CD4-positive, alpha-beta T cell treated with Interferon alpha-2 for 1 hour (primary cell): ENCODE measurements at places on chromosomes 6 and 20.

DNA sequence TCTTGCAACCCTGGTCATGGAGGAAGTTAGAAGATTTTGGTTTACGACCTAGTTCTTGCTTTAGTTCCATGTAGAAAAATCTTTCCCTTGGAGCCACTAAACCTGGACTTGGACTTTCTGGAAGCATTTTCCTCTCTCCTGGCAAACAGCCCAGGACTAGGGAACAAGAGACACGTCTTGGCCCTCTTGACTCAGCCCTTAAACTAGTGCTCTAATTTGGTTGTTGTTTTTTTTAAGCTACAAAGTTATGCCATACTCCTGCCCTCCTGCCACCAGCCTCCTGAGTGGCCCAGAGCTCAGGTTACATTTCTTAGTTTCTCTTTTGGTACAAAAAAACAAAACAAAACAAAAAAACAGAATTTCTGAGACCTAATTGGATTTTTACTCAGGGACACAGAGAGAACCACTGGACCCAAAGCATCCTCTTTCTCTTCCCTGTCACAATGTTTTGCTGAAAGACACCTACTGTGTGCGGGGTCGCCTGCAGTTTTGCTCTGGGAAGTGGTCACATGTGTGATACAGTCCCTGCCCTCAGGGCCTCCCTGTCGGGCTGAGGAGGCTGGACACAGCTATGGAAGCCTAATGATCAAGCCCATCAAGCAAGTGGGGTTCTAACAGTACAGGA is 32.3 kb upstream of the SCUBE3 start:
- no peak for DNase-seq

DNA sequence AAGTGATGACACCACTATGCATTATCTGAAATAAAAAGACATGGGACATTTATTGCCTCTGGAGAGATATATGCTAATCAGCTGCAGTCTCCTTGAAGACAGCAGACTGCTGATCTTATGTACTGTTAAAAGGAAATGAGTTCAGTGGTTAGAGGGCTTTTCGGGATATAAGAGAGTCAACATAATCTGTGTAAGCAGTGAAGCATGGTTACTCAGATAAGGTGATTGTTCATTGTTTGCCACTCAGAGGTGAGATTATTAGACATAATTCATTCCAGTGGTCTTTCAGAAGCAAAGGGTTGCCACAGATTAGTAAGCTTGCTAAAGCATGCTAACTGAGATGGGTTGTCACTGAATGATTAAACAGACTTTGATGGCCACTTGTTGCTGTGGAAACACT is 1450.7 kb upstream of the ADGRB3 start:
- DNase-seq = no peak

- no peak for DNase-seq
These were observed 55.6 kb downstream of the UTRN start for GRCh38 chr6:144340541-144341371.

DNA sequence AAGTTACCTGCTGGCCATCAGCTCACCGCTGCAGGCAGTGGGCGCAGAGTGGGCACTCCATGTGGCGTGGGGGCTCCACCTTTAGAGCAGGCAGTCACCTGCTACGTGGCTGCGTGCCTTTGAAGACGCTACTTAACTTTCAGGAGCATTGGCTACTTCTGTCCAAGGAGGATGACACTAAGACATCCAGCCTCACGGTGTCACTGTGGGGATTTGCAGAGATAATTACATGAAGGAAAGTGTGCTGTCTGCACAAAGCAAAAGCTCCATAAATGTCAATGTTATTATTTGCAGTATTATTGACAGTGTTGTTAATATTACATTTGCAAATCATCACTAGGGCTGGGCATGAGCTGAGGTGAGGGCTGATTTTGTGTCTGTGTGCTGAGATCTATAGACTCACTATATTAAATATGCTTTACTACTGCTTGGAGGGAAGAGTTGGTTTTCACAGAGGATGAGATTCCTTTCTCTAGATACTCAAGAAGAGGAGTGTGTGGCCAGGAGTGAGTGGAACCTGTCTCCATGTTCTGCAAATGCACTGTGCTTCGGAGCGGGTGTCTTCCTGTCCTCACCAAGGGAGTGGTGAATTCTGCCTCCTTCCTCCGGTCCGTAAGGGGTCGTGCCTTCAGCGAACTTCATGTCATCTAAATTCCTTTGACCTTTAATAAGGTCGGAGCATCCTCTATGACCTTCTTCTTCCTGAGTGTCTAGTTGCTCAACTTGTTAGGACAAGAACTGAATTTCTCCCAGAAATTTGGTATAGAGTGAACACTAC is 165.8 kb upstream of the SYNDIG1 start:
- no peak for DNase-seq

DNA sequence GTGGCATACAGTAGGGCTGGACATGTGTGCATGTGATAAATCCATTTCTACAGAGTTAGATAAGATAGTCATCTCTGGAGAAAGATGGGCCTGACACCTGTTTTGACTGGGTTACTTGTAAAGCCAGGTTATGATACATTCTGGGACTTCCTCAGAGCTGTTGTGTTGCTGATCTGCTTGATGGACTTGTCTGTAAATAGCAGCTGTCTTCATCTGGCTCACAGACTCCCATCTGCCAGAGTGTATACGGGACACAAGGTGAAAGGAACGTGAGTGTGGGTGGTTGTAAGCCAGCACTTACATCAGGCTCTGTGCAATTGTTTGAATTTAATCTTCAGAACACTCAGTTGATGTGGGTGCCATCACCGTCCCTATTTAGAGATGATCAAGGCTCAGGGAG is 49.8 kb downstream of the ZDHHC14 start:
- no peak for DNase-seq

DNA sequence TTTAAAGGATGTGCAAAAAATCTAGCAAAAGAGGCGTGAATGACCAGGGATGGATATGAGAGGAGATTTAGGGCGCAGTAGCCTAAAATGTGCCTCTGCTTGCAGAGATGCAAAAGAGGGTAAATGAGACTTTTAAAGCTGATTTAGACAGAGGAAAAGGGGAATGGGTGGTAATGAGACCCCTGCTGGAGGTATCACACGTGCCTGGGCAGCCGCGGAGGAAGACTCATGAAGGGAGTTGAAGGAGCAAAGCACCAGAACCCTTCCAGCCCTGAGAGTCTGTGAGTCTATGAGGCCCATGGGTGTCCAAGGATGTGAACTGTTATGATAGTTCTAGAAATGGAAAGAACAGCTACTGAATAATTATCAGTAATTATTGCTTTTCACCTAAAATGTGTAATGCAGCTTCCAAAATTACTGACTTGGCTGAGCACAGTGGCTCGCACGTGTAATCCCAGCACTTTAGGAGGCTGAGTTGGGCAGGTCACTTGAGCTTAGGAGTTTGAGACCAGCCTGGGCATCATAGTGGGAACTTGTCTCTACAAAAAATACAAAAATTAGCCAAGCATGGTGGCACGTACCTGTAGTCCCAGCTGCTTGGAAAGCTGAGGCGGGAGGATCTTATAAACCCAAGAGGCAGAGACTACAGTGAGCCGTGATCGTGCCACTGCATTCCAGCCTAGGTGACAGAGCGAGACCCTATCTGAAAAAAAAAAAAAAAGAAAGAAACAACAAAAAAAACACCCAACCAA is 38.2 kb upstream of the TIAM2 start:
- DNase-seq = no peak

- peak; percentile 13 for DNase-seq
These were observed 14.2 kb upstream of the FAM162B start for GRCh38 chr6:116779573-116780164.

GRCh38 chr20:1263853-1264252 is 2.2 kb upstream of the SNPH start:
- no peak for DNase-seq

DNA sequence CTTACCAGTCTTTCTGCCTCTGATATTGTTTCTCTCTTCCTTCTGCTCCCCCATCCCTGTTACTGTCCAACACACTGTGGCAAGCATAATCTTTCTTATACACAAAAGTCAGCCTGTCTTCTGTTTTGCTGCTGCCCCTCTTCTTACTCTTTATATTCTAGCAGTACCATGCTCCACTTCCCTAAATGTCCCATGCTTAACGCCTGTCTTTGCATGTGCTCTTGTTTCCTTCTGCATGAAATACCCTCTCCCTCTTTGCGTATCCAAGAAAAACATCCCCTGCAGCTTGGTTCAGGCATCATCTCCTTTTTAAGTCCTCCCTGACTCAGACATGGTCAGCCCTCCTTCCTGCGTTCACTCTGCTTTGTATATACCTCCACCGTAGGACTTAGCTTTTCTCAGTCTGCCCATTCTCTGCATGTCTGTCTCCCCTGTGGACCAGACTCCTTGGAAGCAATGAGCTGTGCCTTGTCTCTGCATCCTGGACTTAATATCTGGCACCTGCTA is 103.9 kb downstream of the CTNNBL1 start:
- no peak for DNase-seq

DNA sequence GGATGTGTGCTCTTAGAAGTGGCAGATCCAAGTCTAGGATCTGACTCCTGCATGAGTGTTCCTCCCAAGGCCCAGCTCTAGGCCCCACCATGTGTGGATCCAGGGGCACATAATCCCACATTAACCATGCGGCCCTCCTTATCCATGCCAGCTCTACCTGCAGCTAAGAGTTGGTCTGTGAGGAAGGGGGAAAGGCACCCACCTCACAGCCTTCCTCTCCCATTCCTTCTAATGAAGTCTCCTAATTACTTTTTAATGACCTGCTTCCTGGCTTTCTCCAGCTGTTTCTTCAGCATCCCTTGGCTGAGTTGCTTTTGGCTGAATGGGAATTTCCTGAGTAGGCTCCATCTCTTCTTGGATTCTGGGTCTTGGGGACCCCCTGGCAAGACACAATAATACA is 52.2 kb downstream of the NPEPL1 start:
- DNase-seq = no peak

DNA sequence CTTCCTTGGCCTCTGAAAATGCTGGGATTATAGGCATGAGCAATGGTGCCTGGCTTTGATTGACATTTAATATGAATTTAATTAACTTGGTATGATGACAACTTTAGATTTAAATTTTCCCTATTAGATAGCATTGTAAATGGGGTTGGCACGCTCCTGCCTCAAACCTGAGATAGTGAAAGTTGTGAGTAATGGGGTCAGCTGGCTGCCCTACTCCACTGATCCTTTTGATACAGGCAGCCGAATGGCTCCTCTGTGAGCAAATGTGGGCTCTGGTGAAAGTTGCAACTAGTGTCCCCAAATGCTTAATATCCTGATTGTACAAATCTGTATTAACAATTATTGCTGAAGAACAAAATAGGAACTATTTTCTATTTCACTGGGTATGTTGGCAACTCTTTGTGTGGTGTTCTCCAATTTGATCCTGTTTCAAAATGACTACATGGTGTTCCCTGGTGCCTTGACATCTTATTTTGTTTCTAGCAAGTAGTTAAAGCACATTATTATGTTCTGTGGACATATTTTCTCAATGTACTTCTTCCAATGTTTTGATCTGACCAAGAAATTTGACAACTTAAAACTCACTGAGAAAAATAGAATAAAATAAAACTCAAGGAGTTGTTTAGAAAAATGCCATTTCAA is 97.4 kb downstream of the COL12A1 start:
- no peak for DNase-seq

DNA sequence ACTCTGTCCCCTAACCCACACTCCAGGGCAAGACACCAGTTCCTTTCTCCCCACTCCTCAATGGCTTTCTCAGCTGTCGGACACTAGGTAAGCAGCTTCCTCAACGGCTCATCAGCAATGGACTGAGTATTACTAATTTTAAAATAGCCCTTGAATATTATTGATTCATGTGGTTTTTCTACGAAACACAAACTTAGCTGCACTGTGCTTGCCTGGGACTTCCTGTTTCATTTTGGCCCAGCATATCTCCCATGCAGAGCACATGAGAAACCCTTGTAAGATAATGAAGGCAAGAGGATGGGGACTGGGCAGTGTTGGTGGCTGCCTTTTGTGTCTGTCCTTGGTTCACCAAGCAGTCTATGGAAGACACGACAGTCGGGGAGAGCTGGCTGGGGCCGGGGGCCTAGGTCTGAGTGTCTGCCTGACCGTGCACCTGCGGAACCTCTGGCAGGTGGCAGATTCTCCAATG is 48.9 kb downstream of the RNASET2 start:
- DNase-seq = peak; percentile 36

- no peak for DNase-seq
These were observed 106.7 kb downstream of the MAP3K5 start for GRCh38 chr6:136685540-136686108.

DNA sequence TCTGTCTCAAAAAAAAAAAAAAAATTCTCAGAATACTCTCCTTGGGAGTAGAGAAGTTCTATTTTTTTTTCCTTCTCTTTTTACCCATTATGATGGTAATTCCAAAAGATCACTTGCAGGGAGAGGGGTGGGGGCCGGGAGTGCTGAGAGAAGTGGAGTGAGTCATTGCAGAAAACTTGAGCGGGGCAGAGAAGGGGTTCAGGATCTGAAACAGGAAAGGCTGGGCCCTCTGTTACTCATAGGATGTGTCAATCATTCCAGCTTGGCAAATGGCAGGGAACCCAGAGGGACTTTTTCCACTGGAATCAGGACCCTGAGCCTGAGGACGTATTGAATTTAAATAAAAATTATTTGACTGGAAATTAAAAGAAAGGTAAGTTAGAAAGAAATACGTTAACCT is 111.4 kb upstream of the ARMC2 start:
- no peak for DNase-seq

DNA sequence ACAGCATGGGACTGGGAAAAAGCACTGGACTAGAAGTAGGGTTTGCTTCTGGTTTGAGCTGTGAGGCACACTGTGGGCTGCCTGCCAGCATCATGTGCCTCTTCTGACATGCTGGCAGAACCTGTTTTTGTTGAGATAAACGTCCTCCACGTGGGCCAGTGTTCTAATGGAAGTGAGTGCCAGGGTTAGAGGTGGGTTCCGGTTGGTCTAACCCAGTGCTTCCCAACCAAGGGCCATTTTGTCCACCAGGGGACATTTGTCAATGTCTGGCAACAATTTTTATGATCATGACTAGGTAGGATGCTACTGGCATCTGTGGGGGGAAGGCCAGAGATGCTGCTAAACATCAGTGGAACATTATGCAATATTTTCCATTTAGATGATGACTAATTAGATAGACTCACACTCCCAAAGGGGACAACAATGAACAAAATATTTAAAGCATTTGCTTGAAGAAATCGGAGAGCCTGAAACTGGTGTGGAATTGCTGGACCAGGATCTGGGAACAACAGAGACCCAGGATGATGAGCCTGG is 7.8 kb upstream of the APMAP start:
- no peak for DNase-seq

DNA sequence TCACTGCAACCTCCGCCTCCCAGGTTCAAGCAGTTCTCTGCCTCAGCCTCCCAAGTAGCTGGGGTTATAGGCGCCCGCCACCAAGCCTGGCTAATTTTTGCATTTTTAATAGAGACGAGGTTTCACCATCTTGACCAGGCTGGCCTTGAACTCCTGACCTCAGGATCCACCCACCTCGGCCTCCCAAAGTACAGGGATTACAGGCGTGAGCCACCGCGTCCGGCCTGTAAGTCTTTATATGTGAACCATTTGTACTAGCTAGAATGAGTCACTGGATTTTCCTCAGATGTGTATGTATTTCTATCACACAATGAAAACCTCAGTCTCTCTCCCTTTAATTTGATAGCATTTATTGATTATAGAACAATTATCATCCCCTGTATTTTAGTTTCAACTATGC is 34.0 kb downstream of the ITCH start:
- DNase-seq = no peak

- DNase-seq = no peak
These were observed 172.9 kb downstream of the ADGRG6 start for GRCh38 chr6:142474531-142475289.

GRCh38 chr20:50597406-50597969 is 87.3 kb downstream of the PTPN1 start:
- no peak for DNase-seq
